T-cell (primary cell): ENCODE measurements at places on chromosomes 13 and 19.

DNA sequence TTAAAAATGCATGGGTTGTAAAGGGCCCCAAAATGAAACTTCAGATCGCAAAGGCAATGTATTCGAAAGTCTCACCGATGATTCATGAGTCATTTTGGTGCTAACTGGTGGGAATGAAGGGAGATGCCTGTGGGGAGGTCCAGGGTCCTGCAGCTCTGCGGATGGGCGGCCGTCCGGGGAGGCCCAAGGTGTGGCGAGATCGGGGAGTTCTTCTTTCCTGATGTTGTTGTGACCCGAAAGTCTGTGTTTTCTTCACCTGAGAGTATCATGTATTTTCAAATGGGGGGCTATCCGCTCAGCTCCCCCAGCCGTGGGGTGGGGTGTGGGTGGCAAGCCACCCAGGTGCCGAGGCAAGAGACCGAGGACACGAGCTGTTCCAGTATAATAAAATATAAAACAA is 36.5 kb downstream of the TFDP1 start:
- DNase-seq, result no peak

DNA sequence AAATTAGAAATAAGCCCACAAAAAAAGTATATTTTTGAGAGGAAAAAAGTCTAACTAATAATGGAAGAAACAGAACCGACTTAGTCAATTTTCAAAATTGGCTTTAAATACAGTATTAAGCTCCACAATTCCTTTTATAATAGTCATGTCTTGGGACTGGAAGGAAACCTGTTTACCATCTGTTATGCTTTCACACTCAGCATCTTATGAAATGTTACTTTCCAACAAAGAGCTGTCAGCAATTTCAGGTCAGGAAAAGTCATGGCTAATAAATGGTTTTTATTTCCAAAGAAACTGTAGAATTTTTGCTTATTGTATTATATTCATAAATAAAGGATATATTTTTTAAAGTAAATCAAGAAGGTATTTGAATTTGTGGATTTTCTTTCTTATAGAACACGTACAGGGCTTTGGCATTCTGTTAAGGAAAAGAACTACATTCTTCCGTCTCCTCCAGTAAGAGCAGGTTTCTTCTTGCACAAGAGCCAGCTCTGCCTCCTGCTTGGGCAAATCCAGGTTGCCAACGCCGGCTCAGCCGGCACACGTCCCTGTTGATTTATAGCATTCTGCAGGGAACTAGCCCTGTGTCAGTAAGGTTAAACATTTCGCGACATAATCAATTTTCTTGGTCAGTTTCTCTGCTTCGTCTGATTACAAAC is 52.9 kb upstream of the GPR12 start:
- no peak for DNase-seq

- DNase-seq, result peak; percentile 84
These were observed 19.0 kb downstream of the MRPS12 start for GRCh38 chr19:38949580-38950367.

DNA sequence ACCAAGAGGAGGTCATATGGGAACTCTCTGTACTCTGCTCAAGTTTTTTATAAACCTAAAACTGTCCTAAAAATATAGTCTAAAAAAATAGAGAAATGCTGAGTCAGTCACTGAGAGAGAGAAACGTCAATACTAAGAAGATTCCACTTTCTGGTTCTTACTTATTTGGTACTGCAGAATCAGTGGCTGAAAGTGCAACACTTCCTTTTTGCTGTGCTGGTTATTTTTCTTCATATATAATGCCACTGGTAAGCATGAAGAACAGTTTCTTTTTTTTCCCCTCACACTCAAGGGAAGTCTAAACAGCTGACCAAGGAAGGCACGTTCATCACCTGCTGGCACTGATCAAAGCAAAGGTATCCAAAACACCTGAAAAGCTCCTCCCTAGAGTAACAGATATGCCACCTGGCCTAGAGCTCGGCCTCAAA is 44.3 kb upstream of the N4BP2L1 start:
- DNase-seq, result no peak

GRCh38 chr19:58400916-58401839 is 5.7 kb downstream of the RNF225 start:
- DNase-seq, result peak; percentile 99

DNA sequence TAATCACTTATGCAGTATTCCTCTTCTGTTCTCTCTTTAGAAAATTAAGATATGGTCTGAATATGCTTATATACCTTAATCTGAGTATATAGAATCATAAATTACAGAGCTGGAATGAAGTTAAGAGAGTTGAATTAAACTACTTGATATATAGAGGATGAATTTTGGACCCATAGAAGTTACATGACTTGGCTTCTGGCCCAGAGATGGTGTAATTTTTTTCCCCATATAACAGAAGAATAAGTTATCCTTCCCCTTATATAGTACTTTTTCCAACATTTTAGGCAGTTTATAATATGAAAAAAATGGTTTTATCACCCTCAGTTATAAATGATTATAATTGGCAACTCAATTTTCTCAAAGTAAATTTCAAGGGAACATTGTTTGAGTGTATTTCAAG is 616.3 kb downstream of the TBC1D4 start:
- DNase-seq, result no peak

GRCh38 chr19:36049080-36049698 is 4.9 kb downstream of the THAP8 start:
- DNase-seq, result no peak

GRCh38 chr19:48866692-48867091 is 1.7 kb downstream of the PLEKHA4 start:
- no peak for DNase-seq

GRCh38 chr19:13057744-13058143 is 44.9 kb downstream of the LYL1 start:
- DNase-seq, result no peak

- DNase-seq, result no peak
These were observed at the start of gene F2RL3 for GRCh38 chr19:16888629-16889365. TSS of gene F2RL3 (plus strand) at chr19:16888999. CDS start at chr19:16889190, 191 bp downstream.

GRCh38 chr19:34481861-34482379 is 362 bp downstream of the WTIP start:
- DNase-seq, result no peak
